ENCODE measurements at places on chromosomes 6 and 20.

DNA sequence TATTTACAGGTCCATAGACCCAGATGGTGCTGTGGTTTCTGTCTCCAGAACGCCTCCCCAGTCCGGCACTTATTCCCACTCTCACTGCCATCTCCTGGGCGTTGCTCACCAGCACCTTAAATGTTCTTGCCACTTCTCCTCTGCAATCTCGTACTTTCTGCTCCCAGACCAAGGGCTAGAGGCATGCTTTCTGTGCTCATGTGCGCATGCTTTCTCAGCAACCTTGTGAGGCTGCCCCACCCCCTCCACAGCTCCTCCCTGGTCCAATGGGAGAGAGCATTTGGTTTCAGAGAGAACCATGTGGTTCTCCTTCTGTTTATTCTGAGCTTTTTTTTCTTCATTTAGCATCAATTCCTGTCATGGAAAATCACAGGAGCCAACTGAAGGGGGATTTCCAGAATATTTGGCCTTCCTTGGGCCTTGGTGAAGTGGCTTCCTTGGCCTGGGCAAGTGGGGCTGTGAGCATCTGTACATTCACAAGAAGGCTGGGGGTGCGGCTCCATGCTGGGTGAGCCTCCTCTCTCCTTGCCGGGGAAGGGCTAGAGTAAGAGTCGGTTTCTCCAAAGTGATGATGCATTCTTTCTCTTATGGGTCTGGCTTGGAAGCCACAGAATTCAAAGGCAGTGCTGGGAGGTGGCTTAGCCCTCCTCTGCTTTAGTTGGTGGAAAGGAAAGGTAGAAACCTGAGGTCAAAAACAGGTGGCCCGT, 66.6 kb downstream of the PHACTR3 start:
- DNase-seq, result no peak

DNA sequence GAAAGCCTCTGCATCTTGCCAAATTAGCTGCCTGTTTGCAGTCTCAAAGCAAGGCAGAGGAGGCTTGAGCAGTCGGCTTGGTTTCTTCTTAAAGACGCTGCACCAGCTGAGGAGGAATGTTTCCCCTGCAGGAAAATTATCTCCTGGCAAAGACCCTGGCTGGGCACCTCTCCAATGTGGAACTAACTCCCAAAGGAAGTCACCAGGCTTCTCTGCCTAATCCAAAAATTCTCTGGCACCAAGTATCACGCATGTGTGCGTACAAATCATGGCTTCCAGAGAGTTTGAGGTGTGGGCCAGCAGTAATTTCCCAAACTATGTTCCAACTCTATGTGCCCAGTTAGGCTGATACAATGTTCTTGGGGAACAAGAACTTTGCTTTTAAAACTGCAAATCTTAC, 176.2 kb downstream of the KIF16B start:
- peak; percentile 2 for DNase-seq

GRCh38 chr6:16918586-16918985, 157.3 kb upstream of the ATXN1 start:
- DNase-seq, result no peak

GRCh38 chr20:3000852-3001523, 42.4 kb upstream of the GNRH2 start:
- peak; percentile 57 for DNase-seq

- no peak for DNase-seq
These were observed 778.4 kb upstream of the GJE1 start for GRCh38 chr6:141354191-141354955.

Measured in fibroblast of skin of back (primary cell).